CD4-positive, alpha-beta T cell treated with Interleukin-2 at 100 ng/mL for 4 hours (primary cell): ENCODE measurements at places on chromosomes 5 and 9.

DNA sequence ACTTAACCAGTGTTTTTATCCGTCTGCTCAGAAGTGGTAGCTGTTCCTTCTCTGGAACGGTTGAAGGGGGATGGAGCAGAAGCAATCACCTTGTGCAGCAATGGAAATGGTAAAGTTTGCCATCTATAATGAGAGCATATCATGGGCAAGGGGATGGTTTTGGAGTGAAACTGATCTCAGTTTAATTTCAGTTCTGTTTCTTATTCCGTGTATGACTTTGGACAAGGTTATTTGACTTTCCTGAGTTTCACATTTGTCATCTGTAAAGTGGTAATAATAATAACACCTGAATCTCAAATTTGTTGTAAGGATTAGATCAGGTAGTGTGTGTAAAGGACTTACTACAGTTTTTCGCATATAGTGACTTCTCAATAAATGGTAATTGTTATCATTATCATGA, 106.1 kb downstream of the PCSK1 start:
- no peak for DNase-seq

- no peak for DNase-seq
Observed at GRCh38 chr9:92696619-92697018, 26.7 kb upstream of the IPPK start.

GRCh38 chr5:38163636-38164237, 94.6 kb upstream of the EGFLAM start:
- no peak for DNase-seq

GRCh38 chr9:100064872-100065581, 33.8 kb downstream of the ERP44 start:
- DNase-seq, result no peak

DNA sequence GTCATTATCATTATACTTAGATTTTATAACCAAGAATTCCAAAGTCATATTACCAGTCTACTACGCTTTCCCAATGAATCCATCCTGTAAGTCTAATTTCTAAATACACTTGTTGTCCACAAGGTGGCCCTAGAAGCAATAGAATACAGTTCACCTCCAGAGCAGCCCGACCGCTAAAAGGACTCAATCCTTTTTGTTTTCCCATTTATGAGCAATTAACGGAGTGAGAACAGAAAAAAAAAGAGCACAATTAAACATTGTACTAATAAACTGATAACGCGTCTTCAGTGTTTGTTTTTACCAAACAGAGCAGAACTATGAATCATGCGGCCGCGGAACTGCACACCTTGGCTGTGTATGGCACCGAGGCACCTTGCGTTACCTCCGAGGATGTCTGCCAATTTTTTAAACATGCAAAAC, 160.7 kb upstream of the DAPK1 start:
- peak; percentile 12 for DNase-seq
